ENCODE measurements at places on chromosomes 16 and 17. TPM values are rescaled to one million over a fixed set of nuclear protein-coding genes. Genes with fewer than 3 reads are reported as not detected.

The CES3 gene
- total RNA-seq = 9.0 TPM

The ASIC2 gene
- total RNA-seq = not detected

The KRTAP9-4 gene
- not detected for total RNA-seq

The EVPL gene
- total RNA-seq = 0.07 TPM

The DOC2B gene
- total RNA-seq = 6.6 TPM

The ZCCHC14 gene
- 4.7 TPM for total RNA-seq

The KCNJ16 gene
- total RNA-seq = not detected

The NUBP1 gene
- total RNA-seq = 40.9 TPM
